ENCODE measurements at places on chromosomes 16 and 17. TPM values are rescaled to one million over a fixed set of nuclear protein-coding genes. Genes with fewer than 3 reads are reported as not detected.

C16orf87 gene
- 7.9 TPM for total RNA-seq

FBXW10 gene
- under 0.01 TPM for total RNA-seq

TNK1 gene
- total RNA-seq: 0.22 TPM

NPIPB13 gene
- total RNA-seq: 0.29 TPM

FXR2 gene
- total RNA-seq: 60.8 TPM

HEATR9 gene
- not detected for total RNA-seq
